ENCODE measurements at places on chromosomes 16 and 17.

- no peak for DNase-seq
Observed at GRCh38 chr17:73188011-73188410, 4.8 kb upstream of the COG1 start.

GRCh38 chr16:82037251-82037650 lies 2.2 kb downstream of the HSD17B2 start:
- DNase-seq: no peak

DNA sequence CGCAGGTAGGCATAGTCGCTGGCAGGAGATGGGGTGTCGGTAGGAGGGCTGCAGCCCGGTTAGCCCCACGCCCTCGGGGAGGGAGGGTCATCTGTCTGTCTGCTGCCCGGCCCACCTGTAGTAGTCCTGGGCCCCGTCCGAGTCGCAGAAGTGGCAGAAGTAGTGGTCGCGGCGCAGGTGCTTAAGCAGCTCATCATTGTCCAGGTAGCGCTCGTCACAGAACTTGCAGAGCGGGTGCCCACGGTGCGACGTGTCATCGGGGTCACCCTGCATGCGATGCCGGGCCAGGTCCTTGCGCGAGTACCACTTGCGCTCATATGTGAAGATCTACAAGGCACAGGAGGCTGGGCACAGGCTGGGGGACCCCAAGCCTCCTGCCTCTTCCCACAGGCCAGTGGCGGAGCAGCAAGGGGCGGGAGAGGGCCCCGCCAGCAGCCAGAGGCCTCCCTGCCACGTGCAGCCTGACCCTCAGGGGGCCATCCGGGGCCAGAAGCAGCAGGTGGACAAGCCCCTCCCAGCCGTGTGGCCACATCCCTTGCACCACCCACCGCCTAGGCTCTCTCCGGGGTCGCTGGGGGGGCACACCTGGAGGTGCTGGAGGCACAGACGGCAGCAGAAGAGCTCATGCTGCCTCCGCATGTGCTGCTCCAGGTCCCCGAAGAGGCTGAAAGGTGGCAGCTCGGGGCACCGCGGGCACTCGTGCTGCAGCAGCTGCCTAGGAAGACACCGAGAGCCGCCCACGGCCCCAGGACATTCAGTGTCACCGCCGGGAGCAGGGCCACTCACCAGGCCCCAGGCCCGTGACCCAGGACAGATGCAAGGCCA lies 7.0 kb downstream of the ZNF598 start:
- no peak for DNase-seq

- no peak for DNase-seq
Observed at GRCh38 chr17:3887804-3888203, 5.0 kb downstream of the CAMKK1 start.

GRCh38 chr16:1877804-1878203 lies 5.8 kb upstream of the MEIOB start:
- DNase-seq: no peak

- DNase-seq: no peak
Observed at GRCh38 chr17:4510618-4510941, 11.9 kb downstream of the SPNS2 start.

DNA sequence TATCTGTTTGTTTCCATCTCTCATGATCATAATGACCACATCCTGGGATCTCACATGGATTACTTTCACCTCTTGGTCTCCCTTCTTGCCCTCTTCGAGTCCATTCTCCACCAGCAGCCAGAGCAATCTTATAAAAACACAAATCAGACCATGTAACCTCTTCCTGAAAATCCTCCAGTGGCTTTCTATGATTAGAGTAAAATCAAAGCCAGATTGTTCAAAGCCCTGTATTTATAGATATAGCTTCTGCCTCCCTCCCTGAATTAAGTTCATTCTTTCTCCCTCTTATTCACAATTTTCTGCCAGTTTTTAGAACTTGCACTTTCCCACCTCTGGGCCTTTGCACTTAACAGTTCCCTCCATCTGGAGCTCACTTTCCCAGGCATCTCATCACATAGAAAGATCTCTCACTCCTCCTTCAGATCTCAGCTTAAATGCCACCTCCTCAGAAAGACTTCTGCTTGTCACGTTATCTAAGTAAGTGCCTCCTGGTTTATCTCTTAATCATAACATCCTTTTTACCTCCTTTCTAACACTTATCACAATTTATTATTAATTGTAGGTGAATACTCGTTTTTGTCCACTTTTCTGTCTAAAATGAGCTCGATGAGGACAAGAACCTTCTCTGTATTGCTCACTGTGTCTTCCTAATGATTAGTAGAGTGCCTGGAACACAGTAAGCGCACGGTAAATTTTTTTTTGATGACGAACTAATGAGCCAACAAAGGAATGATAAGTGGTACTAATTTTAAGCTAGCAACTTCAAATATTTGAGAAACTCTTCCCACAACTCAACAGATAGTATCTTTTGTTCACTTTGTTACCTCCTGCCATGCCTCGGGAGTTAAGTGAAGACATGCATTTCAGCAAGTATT lies 80.5 kb downstream of the CYB561 start:
- DNase-seq: no peak

GRCh38 chr16:87945351-87946042 lies 5.7 kb upstream of the BANP start:
- peak; percentile 62 for DNase-seq

DNA sequence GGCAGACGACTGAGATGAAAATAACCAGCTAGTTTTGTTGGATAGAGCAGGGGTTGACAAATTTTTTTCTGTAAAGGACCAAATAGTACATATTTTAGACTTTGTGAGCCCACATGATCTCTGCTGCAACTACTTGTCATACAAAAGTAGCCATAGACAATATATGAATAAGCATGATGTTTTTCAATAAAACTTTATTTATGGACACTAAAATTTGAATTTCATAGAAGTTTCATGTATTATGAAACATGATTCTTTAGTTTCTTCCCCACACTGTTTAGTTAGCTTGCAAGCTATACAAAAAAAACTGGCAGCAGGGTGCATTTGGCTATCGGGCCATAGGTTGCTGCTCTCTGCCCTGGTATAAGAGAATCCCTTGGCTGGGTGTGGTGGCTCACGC lies 56.6 kb downstream of the LYRM1 start:
- no peak for DNase-seq

- no peak for DNase-seq
Observed at GRCh38 chr16:10946308-10946707, 1.9 kb downstream of the CLEC16A start.

DNA sequence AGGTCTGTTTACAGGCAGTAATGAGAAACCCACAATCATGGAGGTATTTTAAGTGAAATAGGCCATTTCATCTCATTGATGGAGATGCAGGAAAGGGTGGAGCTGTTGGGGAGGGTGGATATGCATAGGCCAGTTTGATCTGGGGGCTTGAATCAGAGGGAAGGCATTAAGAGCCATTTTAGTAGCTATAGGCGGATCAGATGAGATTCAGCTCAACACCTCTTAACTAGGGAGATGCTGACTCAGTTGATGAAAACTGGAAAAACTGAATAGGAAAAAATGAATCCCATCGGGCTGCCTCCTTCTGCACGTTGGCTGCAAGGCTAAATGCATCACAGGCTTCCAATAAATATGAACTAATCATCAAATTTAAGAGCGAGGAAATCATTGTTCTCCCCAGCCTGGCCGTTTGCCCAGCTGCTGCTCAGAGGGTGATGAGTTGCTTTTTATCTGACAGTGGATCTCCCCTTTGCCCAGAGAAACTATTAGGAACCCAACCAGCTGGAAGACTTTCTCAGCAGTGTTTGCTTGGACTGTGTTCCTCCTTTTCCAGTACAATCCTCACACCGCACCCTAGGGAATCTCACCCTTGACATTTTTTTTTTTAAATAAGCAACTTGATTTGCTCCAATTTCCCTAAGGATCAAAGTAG lies 149.6 kb downstream of the SOX9 start:
- DNase-seq: peak; percentile 92

DNA sequence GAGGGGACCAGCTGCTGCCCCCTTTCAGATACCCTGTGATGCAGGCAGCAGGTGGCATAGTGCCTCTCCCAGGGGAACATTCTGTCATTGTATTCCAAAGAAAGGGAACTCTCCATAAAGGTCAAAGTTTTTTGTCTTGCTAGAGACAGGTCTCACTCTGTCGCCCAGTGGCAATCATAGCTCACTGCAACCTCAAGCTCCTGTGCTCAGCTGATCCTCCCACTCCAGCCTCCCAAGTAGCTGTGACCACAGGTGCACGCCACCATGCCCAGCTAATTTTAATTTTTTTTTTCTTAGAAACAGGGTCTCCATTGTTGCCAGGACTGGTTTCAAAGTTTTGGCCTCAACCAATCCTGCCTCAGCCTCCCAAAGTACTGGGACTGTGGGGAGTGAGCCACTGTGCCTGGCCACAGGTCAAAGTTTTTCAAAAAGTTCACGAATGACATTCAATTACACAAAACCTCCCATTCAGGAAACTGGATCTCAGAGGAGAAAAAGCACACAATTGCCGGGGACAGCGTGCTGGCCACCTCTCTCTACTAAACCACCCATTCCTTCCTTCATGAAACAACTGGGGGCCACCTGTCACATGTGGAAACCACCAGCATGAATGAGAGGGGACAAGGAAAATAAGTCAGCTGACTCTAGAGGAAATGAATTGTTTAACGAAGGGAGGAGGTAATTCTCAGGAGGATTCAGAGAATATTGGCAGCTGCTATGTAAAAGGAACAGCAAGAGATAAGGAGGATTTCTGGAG lies 80.0 kb downstream of the MARCHF10 start:
- DNase-seq: no peak

GRCh38 chr17:68033636-68034451 lies 1.7 kb upstream of the KPNA2 start:
- peak; percentile 38 for DNase-seq

DNA sequence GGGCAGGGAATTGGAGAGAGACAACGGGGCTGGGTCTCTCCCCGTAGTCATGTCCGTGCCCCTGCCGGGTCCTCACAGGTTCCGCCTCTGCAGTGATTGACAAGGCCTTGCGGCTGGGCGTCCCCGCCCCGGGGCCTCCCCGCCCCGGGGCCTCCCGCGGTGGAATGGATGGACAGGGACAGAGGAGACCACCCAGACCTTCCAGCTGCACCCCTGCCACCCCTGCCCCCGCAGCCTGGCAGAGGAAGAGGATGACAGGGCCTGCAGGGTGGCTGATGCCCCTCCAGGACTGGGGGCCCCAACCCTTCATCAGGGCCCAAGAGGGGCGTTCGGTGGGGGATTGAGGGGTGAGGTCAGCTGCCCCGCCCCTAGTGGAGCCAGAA lies 216.4 kb upstream of the CIBAR2 start:
- DNase-seq: no peak

GRCh38 chr16:57747091-57747490 lies 11.5 kb downstream of the KATNB1 start:
- DNase-seq: no peak

DNA sequence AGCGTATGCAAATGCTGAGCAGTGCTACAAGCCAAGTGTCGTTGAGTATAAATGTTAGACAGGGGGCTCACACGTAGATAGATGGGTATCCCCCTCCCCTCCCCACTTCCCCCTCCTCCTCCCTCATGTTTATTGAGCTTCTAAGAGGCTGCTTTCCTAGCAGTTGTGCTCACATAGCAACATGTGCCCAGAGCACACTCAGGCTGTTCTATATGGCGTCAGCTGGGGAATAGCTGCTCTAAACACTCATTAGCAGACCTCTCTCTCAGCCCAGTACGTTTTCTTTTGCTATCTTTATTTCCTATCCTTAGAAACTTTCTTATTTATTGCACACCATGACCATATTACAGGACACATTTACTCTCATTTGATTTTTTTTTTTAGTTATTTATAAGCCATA lies 1.8 kb downstream of the KCNJ2 start:
- peak; percentile 24 for DNase-seq

- DNase-seq: no peak
Observed at GRCh38 chr16:87284183-87284582, 33.0 kb downstream of the C16orf95 start.

DNA sequence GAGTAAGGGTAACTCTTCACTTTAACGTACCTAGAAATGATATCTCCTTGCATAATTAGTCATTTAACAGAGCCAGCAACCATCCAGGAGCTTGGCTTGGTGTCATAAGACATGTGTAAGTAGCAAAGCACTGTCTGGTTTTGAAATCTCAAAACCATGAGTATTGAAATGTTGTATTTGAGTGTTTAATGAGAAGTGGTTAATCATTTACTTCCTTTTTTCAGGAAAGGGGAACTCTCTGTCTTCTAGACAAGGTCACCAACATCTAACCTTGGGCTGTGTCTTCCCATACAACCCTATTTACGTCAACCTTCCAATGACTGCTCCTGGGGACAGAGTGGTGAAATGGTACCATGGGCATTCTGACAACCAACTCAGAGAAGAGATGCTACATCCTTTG lies 27.1 kb downstream of the PMP22 start:
- no peak for DNase-seq

DNA sequence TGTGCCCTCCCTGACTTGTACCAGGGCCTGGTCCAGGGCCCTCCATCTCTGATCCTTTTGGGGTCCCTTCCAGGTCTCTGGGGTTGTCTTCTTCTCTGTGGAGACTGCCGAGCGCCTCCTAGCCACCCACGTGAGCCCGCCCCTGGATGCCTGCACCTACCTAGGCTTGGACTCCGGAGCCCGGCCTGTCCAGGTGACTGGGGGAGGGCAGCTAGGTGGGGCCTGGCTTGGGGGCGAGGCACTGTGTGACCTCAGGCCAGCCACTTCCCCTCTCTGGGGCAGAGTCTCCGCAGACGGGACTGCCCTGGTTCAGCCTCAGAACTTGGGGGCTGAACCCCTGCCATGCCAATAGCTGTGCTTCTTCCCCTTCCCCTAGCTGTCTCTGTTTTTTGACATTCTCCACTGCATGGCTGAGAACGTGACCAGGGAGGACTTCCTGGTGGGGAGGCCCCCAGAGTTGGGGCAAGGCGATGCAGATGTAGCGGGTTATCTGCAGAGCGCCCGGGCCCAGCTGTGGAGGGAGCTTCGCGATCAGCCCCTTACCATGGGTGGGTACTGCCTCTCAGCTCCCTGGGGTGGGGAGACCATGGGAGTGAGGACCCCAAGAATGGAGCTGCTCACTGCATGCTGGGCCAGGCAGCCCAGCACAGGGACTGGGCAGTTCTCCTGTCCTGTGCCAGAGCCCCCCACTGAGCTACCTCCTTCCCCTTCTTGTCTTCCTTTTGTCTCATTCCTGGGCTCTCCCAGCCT lies 14.6 kb downstream of the FCSK start:
- no peak for DNase-seq

DNA sequence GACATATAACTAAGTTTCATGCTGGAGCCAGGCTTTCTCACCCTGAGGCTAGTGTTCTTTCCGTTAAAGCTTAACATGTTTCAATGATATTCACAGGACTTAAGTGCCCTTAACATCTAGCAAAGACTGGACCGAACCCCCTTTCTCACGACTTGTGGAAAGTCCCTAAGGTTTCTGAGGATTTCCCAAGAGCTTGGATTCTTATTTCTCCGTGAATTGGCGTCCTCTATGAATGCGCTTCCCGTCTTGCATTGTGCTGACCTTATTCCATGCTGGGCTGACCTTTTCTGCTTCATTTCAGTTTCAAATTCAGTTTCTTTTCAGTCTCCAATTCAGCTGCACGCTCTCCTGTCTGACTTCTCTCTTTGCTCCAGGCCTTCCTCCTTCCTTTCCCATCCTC lies 206.4 kb downstream of the HS3ST3A1 start:
- no peak for DNase-seq

GRCh38 chr16:30372725-30373124 lies 1.9 kb upstream of the MYL11 start:
- no peak for DNase-seq

- peak; percentile 28 for DNase-seq
Observed at GRCh38 chr16:74991593-74992403, 6.9 kb upstream of the WDR59 start.

Measured in muscle of back (tissue), 13 donors.